ENCODE measurements at places on chromosomes 13 and 19.

- DNase-seq: no peak
These were observed 58.8 kb upstream of the UBL3 start for GRCh38 chr13:29909081-29909730.

GRCh38 chr19:4597975-4598671, 38.6 kb upstream of the SEMA6B start:
- no peak for DNase-seq

GRCh38 chr13:41059456-41060081, 1.7 kb upstream of the WBP4 start:
- no peak for DNase-seq

DNA sequence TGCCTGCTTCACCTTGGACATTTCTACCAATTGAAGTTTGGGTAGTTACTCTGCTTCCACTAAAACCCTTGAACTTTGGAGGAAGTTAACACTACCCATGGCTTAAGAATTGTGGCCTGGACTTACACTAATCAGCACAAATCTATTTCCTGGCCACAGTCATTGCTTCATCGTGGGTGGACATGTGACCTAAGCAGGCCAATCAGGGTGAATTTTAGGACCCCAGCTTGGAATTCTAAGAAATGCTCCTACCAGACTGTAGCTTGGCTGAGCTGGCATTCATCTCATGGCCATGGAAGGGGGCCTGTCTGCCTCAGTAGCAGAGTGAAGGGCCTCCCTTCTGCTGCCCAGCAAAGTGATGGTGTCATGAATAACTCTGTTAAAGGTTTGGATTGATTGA, 58.3 kb upstream of the SLC15A1 start:
- DNase-seq: no peak

- DNase-seq: no peak
These were observed 1330.1 kb upstream of the SPRY2 start for GRCh38 chr13:81671064-81671463.

DNA sequence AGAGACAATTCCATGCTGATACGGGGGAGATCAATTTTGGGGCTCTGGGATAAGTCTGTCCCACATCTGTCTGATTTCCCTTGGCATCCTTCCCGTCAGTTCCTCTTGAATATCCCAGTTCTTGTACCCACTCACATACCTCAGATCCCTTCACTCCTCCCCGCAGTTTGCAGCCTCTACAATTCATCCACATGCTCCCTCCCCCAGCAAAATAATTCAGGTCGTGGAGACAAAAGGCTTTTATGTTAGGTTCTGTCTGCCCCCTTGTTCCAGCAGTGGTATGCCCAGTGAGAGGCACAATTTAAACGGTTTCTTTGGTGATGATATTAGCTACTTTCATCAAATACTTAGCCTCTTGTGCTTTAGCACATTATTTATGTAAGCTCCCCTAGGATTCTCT, 9.6 kb downstream of the RPS16 start:
- DNase-seq: no peak

GRCh38 chr13:114283576-114283975, 2.2 kb downstream of the UPF3A start:
- no peak for DNase-seq

DNA sequence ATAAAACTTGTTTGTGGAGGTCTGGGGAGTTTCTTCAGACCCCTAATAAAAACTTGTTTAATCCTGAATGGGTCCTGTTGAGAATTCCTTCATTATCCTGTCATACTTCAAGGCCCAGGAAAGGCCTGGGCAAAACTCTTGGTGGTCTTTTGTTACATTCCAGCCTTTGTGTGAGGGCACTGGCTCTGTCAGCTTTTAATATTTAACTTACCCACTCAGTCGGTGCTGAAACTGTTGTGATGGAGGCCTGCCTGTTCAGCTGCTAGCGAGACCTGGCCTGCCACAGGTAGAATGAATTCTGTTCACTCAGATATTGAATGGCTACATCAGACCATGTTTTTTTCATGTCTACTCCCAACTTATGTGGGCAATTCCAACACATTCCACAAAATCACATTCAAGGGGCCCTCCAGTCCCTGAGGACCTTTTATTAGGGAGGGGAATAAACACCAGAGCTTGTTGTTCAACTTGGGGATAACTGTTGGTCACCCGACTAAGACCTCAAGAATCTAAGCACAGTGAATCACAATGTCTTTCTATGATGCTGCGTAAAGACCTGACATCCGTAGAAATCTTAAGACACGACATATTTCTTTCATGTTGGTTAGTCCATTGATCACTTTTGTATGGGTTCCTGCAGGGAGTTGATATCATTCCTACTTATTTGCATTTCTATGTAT, 12.5 kb downstream of the NLRP8 start:
- DNase-seq: no peak

- DNase-seq: no peak
These were observed 1.8 kb downstream of the FREM2 start for GRCh38 chr13:38688674-38689073.

- no peak for DNase-seq
These were observed 29.5 kb downstream of the LTBP4 start for GRCh38 chr19:40630571-40631160.

Data from stimulated activated CD8-positive, alpha-beta memory T cell treated with anti-CD3 and anti-CD28 coated beads, Interleukin-15, amount 100 ng/mL, for 1 hour (primary cell).